ENCODE measurements at places on chromosomes 12 and 14.

GRCh38 chr12:52884526-52885293 is 20.2 kb downstream of the KRT8 start:
- no peak for DNase-seq

DNA sequence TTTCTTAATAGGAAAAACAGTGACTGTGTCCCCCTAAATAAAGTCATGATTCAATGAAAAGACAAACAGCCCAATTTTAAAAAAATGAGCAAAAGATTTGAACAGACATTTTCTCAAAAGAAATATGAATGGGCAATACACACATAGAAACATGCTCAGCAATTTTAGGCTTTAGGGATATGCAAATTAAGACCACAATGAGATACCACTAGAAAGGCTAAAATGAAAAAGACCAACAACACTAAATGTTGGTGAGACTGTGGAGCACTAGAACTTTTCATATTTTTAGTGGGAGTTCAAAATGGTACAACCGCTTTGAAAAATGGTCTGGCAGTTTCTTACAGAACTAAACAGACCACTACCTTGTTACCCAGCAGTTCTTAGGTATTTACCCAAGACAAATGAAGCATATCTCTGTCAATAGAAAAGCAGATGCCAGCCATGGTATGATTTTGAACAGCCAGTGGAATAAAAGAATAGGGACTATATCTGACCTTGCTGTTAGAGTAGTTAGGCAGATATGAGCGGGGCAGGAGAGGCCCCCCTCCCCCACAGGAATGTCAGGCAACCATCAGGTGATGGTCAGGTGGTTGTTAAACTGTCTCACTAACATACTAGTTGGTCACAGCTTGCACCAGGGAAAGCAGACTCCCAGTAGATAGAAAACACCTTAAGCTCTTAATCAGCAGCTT is 108.8 kb downstream of the PRKCH start:
- no peak for DNase-seq

DNA sequence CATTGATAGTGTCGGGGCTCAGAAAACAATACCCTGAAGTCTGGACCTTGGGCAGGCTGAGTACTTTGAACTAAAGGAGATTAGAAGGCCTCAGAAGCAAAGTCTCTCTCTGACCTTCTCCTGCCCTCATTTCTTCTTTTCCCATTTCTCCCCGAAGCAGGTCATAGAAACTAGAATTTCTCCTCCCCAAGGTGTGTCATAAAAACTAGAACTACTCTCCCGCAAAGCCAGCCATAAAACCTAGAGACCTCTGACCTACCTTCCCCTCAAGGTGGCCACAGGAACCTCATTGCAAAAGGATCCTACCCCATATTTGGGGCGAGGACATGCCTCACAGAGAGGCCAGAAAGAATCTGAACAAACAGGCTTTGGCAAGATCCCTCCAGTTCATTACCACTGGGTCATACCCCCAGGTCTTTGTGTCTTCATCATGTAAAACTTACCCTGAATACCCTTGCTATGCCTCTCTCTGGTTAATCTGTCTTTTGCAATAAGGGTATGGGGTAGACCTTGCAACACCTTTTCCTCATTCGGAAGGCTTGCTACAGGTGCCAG is 64.7 kb upstream of the ZFP36L1 start:
- DNase-seq = no peak

DNA sequence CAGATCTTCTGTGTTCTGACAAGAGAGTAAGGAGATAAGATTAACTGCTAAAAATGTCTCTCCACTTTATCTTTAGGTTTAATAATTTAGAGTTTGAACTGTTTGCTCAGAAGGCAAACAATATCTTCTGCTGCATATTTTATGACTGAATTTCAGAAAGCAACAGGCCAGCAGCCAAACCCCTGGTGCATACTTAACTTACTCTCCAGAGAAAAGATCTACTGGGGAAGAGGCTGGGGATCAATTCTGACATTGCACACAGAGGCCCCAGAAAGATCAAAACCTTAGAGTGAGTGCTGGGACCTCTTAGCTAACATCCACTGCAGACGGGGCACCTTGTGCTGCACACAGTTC is 518.2 kb downstream of the TMEM132D start:
- DNase-seq = no peak

GRCh38 chr14:105882626-105883025 is 356.2 kb downstream of the TMEM121 start:
- DNase-seq = no peak

DNA sequence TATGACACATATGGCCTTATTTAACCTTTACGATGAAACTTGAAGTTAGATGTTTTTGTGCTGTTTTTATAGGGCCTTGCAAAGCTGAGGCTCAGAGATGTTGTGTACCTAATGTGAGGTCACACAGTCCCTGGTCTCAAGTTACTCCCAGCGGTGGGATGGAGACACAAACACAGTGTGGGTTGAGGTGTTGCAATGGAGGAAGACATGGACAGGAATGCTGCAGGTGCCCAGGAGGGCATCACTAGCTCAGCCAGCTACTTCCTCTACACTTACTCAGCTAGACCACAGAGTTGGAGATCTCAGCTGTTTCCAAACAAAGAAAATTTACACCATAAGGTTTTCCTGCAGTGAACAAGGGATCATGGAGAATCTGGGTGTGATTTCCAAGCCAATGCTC is 15.5 kb downstream of the LHX5 start:
- DNase-seq = no peak

DNA sequence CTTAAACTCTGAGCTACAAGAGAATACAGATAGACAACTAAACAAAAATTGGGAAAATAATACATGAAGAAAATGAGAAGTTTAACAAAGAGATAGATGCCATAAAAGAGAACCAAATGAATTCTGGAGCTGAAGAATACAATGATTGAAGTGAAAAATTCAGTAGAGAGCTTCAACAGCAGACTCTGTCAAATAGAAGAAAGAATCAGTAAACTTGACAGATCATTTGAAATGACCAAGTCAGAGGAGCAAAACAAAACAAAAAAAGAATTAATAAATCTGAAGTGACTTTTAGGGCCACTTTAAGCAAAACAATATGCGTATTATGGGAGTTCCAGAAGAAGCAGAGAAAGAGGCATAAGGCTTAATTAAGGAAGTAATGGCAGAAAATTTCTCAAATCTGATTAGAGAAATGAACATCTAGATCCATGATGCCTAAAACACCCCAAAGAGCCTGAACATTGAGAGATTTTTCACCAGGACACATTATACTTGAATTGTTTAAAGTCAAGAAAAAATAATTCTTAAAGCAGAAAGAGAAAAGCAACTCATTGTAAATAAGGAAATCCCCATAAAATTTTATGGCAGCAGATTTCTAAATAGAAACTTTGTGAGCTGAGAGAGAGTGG is 61.0 kb upstream of the RNU6-8 start:
- no peak for DNase-seq
